ENCODE measurements at places on chromosomes 3 and 15.

DNA sequence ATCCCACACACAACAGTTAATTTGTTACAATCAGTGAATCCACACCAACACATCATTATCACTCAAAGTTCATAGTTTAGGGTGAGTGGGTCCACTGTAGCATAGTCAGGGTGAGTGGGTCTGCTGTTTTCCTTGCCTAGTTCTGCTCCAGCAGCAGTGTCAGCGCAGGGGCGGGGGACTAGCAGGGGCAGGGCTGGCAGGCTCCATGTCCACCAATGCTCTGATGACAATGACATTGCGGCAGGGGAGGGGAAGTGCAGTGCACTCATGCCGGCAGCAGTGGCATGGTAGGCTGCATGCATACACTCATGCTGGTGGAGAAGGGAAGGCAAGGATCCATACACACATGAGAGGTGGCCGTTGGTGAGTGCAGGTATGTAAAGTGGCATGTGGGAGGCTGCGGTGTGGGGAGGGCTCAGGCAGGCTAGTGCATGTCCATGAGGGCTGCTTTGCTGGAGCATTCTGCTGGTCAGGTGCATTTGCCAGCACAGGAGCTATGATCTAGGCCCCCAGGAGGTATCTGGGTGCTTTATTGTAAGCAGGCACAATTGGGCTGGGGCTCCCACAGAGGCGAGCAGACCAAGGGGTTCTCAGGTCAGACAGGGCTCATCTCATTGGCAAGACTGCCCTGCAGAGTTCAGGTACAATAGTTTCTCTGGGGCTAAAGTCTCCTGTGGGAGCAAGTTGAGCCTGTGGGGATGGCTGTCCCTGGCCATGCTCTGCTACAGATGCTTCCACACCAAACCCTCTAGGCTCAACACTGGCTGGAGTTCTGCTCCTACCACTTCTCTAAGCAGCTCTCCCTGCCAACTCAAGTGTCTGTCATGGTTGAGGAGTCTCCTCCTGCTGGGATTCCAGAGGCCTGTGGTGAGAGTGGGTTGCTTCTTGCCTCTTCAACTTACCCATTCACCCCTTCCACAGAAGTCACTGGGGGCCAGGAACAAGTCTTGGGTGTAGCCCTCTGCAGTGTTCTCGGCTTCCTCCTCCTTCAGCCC, 81.3 kb downstream of the KCNAB1 start:
- no peak for DNase-seq

DNA sequence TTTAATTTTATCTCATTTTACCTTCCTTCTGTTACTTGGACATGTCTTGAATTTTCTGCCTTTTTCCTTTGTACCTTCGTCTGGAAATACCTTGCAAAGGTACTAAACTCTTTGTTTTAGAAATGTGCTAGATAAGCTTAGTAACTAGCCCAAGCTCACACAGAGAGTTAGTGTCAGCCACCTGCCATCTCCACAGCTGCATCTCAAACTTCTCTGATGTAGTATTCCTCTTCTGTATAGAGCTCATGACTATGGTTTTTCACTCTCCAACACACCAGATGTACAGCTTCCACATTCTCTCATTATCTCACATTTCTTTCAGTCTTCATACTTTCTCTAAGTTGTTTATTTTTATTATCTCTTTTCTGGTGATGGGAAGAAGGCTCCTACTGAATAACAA, 516.6 kb upstream of the ROBO2 start:
- DNase-seq: no peak

GRCh38 chr15:45646220-45646619, 11.4 kb downstream of the SQOR start:
- no peak for DNase-seq

DNA sequence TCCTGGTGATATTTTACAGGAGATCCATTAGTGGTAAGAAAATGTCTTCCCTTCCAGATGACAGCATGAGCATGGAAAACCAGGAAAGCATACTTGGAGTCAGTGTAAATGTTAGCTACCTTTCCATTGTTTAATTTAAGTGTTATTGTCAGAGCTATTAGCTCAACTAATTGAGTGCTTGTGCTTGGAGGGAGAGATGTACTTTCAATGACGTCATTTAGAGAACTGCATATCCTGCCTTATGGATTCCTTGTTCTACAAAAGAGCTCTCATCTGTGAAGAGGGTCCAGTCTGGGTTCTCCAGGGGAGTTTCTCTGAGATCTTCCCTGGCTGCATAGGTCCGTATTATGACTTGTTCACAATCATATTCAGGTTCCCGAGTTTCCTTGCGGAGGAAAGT, 687.2 kb downstream of the TBL1XR1 start:
- DNase-seq: no peak

DNA sequence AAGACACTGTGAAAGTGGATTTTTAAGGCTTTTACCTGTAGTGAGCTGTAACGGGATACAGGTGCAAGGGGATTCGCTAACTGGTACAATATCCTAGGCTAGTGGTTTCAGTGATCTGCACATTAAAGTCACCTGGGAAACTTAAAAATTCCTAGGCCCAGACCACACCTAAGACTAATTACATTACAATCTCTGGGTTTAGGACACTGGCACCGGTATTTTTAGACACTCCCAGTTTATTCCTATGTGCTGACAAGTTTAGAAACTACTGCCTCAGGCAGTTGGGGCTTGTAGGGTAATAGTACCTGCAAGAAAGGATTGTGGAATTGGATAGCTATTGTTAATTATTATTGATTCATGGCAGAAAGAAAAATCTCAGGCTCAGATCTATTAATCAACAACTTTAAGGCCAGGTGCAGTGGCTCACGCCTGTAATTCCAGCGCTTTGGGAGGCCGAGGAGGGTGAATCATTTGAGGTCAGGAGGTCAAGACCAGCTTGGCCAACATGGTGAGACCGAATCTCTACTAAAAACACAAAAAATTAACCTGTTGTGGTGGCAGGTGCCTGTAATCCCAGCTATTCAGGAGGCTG, 50.4 kb upstream of the CASR start:
- no peak for DNase-seq

- DNase-seq: no peak
These were observed 38.2 kb downstream of the TMCC1 start for GRCh38 chr3:129855170-129855831.

DNA sequence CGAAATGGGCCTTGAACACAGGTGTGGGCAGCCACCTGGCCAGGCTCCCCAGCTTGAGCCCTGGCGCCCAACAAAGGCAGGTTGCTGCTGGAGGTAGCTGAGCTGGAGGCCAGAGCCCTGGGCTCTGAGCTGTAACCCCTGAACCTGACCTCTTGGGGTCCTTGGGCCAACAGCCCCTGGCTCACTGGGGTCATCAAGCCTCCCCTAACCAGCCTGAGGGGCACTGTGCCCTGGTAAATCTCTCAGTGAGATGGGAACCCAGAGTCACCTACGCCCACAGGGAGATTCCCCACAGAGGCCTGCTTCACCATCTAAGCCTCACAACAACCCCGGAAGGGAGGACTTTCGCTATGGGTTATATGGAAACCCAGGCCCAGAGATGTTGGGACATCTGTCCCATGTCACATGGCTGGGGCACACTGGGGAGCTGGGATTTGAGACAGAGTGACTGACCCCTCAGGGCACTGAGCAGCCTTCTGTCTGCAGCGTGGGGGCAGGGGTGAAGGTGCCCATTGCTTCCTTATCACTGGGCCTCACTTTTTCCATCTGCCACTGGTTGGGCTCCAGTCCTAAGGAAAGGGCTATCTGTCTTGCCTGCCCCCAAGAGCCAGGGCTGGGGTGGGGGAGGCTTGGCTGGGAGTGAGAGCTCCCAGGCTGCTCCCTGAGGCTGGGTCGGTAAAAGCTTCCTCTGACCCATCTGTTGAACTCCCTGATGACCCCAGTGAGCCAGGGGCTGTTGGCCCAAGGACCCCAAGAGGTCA, 59.1 kb downstream of the IQSEC1 start:
- DNase-seq: no peak

DNA sequence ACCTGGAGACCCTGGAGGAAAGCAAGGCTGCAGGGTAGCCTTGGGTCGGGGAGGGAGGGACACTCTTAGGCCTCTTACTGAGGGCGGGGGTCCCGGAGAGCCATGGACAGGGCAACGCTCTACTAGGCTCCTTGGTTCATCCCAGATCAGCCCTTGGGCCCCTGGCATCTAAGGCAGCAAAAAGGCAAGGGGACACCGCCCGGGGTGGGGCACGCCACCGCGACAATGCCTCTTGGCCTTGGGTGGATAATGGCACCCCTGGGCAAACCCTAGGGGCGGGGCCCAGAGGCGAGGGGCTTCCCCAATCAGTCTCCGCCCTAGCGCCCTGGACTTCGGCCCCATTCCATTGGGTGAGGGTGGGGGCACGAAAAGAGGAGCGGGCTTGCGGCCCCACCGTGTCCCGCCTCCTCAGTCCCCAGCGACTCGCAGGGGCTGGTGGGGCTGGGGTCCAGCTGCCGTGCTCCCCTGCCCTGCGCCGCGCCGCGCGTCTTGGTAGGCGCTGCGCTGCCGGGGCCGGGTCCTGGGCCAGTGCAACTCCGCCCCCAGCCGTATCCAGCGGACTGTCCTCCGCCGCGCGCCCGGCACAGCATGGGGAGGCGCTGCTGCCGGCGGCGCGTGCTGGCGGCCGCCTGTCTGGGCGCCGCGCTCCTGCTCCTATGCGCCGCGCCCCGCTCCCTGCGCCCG, at the start of gene CHST13:
Gene CHST13, plus strand, starts transcription at position 411 of the 684 bp plus-strand sequence. Its CDS starts 178 bp downstream, at position 589.
- DNase-seq: no peak

GRCh38 chr3:185268194-185268962, 14.5 kb upstream of the EHHADH start:
- DNase-seq: no peak

- DNase-seq: peak; percentile 84
These were observed 39.6 kb downstream of the SEMA6D start for GRCh38 chr15:47756872-47757271.

DNA sequence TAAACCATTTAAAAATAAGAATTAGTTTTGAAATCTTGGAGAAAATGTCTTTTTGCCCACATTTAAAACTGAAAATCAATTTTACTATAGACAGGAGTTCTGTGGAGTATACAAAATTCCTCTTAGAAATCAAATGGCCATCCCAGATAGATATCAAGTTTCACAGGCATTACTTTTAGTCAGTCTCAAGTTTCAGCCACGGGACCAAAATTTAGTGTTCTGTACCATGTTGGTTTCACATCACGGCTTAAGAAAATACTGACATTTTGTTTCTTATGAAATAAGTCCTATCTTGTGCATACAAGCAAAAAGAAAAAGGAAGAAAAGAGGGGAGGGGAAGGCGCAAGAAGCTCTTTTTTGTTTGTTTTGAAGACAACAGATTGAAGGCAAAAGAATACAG, 45.7 kb downstream of the EIF2AK4 start:
- no peak for DNase-seq

- DNase-seq: no peak
These were observed 42.9 kb downstream of the TBC1D2B start for GRCh38 chr15:78034495-78035191.

DNA sequence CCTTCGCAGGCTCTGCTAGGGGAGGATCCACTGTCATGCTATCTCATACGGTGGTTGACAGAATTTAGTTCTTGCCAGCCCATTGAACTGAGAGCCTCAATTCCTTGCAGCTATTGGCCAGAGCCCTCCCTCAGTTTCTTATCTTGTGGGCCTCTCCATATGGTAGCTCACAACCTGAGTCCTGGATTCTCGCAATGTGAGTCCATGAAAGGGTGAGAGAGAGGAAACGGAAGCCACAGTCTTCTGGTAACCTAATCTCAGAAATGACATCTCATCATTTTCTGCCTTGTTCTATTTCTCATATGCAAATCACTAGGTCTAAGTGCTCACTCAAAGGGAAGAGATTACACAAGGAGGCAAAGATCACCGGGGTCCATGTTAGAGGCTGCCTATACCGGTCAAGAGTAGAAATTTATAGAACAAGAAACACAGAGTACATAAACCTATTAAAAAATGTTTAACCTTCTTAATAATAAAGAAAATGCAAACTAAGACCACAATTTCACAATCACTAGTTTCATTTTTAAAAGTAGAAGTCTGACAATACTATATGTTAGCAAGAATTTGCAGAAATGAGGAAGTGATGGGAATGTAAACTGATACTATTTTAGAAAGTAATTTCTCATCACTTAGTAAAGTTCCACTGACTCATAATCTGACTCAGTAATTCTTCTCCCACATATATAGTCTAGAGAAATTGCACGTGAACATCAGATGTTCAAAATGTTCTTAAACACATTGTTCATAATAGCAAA, 378.4 kb upstream of the AGTR1 start:
- DNase-seq: peak; percentile 80

- DNase-seq: no peak
These were observed 70.6 kb downstream of the VPS13C start for GRCh38 chr15:61989667-61990066.

DNA sequence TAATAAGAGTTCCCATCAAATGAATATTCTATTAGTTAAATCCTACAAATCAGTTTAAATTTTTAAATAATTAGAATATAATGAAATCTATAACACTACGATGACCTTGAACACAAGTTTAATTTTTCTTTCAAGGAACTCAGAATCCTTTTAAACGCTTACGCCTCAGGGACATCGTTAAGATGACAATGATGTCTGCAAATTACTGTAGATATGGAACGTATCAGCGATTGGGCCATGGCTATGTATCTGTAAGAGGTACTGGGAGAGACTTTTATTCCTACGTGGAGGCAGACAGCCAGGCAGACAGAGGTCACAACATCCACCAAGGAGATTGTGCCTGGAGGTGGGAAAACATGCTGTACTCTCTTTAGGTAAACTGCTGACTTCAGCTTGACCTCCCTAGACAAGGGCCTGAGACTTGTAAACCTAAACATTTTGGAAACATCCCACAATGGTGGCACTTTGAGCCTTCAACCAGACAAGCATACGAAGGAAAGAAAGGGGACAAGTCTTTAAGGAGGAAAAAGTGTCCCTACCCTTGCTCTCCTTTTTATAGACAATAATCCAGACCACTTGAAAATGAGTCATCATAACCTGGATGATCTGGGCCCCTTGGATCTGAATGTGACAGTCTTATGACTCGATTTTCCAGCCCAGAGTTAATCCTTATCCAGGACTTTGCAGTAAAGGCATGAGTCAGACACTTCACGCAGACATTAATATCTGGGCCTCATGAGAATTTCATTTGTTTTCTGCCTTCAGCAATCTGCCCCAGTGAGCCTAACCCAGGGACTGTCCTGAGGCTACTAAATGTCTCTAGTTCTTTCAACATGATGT, 6.8 kb upstream of the LDHAL6B start:
- DNase-seq: peak; percentile 22

DNA sequence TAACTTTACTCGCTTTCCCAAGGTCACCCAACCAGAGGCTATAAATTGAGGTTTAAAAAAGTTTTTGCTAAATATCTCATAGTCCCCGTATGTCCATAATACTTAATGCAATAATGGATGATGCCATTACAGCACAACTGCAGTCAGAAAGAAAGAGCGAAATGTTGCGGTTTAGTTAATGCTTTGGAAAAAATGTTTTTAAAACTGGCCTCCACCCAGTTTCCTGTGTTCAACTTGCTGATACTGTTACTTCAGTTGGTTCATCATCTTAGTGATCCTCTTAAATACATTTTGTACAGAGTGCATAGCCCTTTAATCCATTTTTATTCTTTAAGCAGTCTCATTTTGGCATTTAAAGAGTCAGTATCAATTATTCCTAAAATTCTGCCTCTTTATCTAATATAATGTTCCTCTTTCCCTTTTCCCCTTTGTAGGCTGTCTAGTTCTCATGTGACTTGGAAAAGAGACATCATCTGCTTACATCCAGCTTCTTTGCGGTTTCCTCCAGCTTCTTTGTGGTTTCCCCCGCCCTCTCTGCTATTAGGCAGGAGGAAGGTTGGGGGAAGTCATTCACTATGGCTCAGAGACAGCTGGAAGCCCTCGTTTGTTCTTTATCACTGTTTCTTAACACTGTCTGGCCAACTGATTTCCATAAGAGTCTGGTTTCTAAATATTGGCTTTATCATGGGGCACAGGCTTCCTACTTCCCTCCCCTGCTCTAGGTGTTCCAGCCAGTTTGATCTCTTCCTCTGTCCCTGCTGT, 154.3 kb downstream of the GOLIM4 start:
- peak; percentile 88 for DNase-seq

GRCh38 chr15:65653801-65654521, 32.2 kb downstream of the SLC24A1 start:
- DNase-seq: no peak
